Effector memory CD8-positive, alpha-beta T cell (primary cell): ENCODE measurements at places on chromosomes 12 and 14.

DNA sequence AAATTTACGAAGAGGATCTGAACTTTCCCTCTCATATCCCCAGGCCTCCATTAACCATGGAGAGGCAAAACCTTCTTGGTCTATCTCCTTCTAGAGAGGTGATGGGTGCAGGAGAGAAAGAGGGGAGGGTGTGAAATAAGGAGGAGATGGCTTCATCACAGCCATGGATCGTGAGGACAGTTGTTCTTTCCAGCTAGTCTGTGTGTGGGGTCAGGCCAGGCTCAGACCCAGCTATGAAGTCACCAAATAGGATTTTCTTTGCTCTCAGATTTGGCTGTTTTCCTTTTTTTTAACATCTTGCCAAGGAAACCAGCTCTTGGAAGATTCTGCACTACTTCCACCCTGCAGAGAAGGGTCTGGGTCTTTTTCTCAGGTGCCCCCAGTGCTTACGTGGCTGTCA, 64.9 kb upstream of the FAM181A start:
- H3K4me1 ChIP-seq = no peaks in the 10 kb centered on the region
- no peak overlapping the region for H3K4me3 ChIP-seq
- no peak overlapping the region for H3K27ac ChIP-seq

DNA sequence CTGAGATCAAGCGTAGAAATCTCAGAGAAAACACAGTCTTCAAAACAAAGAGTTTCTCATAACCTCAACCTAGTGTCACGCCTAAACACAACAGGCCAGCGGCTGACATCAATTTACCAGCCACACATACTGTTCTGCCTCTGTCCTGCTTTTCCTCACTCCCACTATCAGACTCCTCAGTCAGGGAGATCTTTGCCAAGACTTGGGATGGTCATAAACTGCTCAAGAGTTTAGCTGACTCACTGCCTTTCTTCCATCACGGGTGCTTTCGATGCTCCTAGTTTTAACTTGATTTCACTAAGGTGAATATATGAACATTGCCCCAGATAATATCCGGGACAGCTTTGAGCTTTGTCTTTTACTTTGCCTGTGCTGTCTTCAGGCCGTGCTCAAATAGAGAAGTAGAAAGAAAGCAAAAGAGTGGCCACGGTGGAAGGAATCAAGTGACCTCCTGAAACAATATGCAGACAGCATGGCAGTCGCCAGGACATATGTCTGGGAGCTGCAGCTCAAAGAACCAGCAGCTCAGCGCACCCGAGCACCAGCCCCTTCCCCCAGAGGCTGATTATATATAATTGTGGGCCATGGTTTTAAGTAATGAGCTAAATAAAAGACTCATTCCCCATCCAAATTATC, 12.1 kb downstream of the MDM1 start:
- no peak overlapping the region for H3K4me3 ChIP-seq
- H3K36me3 ChIP-seq = no peaks in the 10 kb centered on the region
- H3K27ac ChIP-seq = no peak overlapping the region
- H3K4me1 ChIP-seq = no peaks in the 10 kb centered on the region
- DNase-seq = no peak
- no peaks in the 10 kb centered on the region for H3K27me3 ChIP-seq

DNA sequence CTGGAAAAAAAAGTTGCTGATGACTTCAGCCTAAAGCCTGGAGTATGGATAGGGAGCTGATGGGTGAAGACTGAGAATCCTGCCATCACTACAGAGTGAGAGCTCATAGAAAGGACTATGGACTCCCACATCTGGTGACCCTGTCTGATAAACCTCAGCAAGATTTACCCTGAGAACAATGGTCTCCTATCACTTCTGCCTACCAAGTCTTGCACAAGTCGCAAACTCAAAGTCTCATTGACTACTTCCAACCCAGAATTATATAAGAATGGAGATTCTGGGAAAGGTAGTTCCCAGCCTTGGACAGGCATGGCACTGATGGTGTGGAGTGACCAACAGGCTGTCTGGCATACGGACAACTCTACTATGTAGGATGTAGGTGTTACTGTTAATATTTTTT, 9.7 kb upstream of the MDM1 start:
- no peak for DNase-seq
- no peak overlapping the region for H3K4me3 ChIP-seq
- H3K27me3 ChIP-seq = peaks cover 9% of the 10 kb centered on the region
- H3K4me1 ChIP-seq = peaks cover 9% of the 10 kb centered on the region
- H3K27ac ChIP-seq = no peak overlapping the region

GRCh38 chr12:23113781-23114180, 488.8 kb downstream of the ETNK1 start:
- no peaks in the 10 kb centered on the region for H3K27me3 ChIP-seq
- DNase-seq = no peak
- H3K4me1 ChIP-seq = no peaks in the 10 kb centered on the region
- no peak overlapping the region for H3K27ac ChIP-seq
- no peak overlapping the region for H3K4me3 ChIP-seq
- no peaks in the 10 kb centered on the region for H3K36me3 ChIP-seq

GRCh38 chr12:30774599-30774998, 19.8 kb upstream of the CAPRIN2 start:
- DNase-seq = no peak
- H3K36me3 ChIP-seq = peaks cover 1% of the 10 kb centered on the region
- H3K27ac ChIP-seq = no peak overlapping the region
- no peaks in the 10 kb centered on the region for H3K4me1 ChIP-seq
- peaks cover 25% of the 10 kb centered on the region for H3K27me3 ChIP-seq
